SJSA1 (cell line): ENCODE measurements at places on chromosomes 7 and 10.

GRCh38 chr10:3036155-3037021 lies 31.0 kb upstream of the PFKP start:
- no peak for DNase-seq

GRCh38 chr7:100825215-100825671 lies 2.1 kb downstream of the EPHB4 start:
- no peak for DNase-seq

DNA sequence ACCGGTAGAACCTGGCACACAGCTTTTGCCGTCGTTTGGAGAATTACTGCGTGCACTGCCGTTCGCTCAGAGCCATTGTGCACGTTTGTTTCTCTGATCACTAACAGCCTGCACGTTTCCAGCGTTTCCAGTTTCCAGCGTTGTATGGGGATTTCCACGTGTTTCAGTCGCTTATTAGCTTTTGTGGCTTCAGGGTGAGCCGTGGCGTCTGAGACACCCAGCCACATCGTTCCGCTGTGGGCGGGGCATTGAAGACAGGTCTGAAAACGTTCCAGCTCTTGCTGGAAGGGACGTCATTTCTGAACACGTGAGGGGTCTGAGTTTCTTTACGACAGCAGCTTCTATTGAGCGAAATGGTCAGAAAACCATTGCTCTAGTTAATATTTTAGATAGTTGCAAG lies 164.8 kb downstream of the DNAJB6 start:
- peak; percentile 25 for DNase-seq

- DNase-seq: no peak
Measured at GRCh38 chr10:3203972-3204371, 31.4 kb upstream of the PITRM1 start.

DNA sequence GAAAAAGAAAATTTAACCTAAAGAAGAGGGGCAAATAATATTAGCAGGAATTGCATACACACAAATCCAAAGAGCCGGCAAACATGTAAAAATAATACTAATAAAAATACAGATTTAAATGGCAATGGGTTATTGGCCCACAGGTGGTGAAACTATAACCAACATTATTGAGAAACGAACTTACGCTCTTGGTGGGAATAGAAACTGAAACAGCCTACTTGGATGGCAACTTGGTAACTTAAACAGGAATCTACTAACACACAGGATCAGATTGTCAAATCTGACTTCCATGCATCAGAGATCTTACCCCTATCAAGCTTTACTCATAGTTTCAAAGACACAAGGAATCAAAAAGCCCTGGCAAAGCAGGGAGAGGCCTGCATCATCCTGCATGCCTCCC lies 66.5 kb downstream of the ANLN start:
- DNase-seq: no peak

GRCh38 chr10:30647089-30647488 lies 17.5 kb upstream of the LYZL2 start:
- DNase-seq: no peak

DNA sequence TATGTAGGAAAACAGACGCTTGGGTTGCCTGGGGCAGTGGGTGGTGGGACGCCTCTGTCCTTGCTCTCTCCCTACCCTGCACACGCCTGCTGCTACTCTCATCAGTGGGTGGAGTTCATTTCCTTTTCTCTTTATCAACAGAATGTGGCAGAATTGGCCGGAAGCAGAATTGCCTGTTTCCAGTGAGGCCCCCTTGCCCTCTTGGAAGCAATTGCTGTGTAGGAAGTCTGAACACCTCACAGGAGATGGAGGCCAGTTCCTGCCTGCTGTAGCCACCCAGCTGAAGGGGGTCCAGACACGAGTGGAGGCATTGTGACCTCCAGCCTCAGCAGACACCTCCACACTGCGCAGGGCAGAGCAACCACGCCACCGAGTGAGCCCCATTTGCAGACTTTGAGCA lies 331.6 kb upstream of the ZNF32 start:
- no peak for DNase-seq

- DNase-seq: no peak
Measured at GRCh38 chr10:93166134-93166533, 92.4 kb downstream of the CYP26A1 start.

- no peak for DNase-seq
Measured at GRCh38 chr10:131692176-131692575, 208.6 kb upstream of the PPP2R2D start.

- DNase-seq: no peak
Measured at GRCh38 chr7:75711076-75711475, 27.7 kb downstream of the HIP1 start.

GRCh38 chr7:68787566-68787965 lies 810.7 kb upstream of the AUTS2 start:
- no peak for DNase-seq

- DNase-seq: peak; percentile 49
Measured at GRCh38 chr10:127278001-127278400, 81.6 kb upstream of the INSYN2A start.

- DNase-seq: no peak
Measured at GRCh38 chr7:27247452-27248426, 5.1 kb downstream of the EVX1 start.

- no peak for DNase-seq
Measured at GRCh38 chr10:64148607-64149006, 627.4 kb downstream of the REEP3 start.

GRCh38 chr7:155198196-155198892 lies 99.3 kb upstream of the INSIG1 start:
- DNase-seq: no peak

GRCh38 chr10:45197816-45198485 lies 117.5 kb downstream of the OR13A1 start:
- no peak for DNase-seq

GRCh38 chr7:131011976-131012375 lies 278.0 kb upstream of the KLF14 start:
- DNase-seq: no peak

DNA sequence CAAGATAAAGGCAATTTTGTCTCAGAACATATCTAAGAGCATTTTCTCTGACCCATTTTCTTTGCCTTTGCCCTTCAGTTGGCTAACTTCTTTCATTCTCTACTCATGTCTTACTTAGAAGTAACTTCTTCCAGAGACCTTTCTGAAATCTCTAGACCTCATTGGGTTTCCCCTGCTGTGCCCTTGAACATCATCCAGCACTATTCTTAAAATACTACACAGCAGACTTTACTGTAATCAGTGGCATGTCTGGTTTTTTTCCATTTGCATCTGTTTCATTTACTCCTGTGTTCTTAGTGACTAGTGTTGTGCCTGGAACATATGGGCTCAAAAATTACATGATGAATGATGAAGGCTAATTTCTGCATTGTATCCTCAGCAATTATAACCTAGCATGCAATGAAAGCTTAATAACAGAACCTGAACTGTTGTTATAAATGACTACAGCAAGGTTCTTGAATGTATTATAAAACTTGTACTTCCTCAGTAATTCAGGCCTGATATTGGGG lies 301.9 kb downstream of the CDK14 start:
- DNase-seq: no peak

DNA sequence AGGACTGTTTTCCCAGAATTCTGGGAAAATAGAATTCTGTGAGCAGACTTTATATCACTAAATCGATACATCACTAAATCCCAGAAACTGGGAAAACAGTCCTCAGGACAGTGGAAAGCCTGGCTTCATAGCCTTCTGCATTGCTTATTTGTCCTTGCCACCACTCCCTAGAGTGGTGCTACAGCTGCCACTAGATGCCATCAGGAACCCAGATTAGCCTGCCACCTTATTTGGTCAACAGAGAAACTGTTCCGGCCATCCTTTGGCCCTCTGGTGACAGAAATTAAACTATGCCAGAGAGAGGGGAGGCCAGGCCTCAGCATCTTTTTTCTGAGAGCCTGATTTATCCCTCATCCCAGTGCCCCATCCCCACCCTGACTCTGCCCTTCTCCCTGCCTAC lies 19.6 kb upstream of the NFKB2 start:
- DNase-seq: no peak

GRCh38 chr7:49295146-49295545 lies 370.8 kb downstream of the CDC14C start:
- no peak for DNase-seq

GRCh38 chr10:72277340-72277995 lies 3.7 kb downstream of the DDIT4 start:
- no peak for DNase-seq

GRCh38 chr7:150358988-150359621 lies 9.5 kb upstream of the REPIN1 start:
- DNase-seq: no peak

DNA sequence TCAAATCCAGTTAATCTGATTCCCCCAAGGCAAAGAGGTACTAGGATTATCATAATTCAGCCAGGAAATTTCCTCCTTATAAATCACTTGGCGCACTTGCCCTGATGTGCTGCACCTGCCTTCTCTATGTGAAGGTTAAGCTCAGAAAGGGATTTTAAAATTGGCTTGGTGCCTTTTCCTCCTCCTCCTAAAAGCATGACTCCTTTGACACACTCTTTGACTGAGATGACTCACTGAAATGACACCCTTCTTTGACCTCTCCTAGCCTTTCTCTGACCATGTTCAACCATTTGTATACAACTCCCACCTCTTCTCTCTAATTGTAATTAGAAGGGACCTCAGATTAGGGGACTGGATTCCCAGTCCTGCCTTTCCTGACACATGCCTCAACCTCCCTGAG lies 46.5 kb downstream of the ABLIM1 start:
- DNase-seq: no peak

DNA sequence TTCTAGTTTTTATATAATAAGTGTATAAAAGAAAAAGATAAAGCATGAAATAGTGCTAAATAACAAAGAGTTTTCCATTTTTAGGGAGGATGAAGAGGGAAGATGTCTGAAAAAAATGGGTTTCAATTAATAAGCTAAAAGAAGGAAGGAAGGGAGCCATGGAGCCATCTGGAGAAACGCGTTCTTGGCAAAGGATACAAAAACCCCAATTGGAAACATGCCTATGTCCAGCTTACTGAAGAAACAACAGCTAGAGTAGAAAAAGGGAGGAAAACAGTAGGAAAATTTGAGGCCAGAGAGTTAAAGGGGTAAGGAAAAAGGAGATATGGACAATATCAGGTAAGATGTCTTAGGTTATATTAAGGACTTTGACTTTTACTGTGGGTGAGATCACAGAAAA lies 416.2 kb upstream of the GHITM start:
- DNase-seq: no peak
